ENCODE measurements at places on chromosomes 7 and 10.
A peak's percentile ranks its signal among the peaks of the same experiment; 100 is the strongest.

DNA sequence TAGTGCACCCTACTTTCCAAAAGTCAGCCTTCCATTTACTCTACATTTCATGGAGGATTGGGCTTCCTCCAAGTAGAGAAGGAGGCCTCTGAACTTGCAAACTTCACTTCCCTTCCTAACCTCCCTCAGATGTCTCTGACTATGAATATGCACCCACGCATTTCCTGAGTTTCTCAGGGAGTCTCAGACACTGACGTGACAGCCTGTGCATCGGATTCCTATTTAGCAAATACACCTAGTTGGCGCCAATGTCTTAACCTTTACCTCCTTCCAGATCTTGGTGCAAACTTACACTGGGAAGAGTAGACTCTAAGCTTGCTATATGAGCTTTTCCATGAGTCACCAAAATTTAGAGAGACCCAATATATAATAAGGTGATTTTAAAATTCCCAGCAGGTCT, 920.1 kb upstream of the AUTS2 start:
- DNase-seq: no peak

DNA sequence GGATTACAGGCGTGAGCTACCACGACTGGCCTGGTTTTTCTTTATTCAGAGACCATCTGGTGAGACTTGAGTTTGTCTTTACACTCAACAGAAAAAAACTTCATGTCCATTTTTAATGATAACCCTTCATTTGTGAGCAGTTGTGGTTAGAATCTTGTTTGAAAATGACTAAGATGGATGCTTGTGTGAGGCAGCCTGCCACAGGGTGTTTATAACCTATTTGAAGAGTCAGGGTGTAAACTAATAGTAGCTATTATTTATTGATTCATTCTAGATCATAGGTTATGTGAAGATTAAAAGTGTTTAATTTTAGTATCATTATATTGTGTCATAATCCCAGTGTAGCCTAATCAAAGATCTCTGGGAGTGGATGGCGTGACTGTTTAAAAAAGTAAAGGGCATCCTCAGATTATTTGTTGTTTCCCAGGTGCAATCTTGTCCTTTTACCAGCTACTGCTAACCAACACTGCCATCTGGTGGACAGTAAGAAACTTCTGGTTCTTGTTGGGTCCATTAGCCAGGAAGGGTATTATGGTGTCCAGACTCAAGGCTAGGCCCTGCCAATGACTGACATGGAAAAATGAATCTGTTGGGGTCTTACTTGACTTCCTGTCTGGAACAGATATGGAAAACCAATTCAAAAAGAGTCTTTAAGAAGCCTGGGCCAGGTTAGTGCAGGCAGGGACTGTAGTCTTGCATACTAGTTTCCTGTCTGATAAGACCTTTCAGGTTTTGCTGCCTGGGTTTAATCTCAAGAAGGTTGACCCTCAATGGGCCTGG, 24.9 kb downstream of the NRBF2 start:
- peak; percentile 32 for DNase-seq

DNA sequence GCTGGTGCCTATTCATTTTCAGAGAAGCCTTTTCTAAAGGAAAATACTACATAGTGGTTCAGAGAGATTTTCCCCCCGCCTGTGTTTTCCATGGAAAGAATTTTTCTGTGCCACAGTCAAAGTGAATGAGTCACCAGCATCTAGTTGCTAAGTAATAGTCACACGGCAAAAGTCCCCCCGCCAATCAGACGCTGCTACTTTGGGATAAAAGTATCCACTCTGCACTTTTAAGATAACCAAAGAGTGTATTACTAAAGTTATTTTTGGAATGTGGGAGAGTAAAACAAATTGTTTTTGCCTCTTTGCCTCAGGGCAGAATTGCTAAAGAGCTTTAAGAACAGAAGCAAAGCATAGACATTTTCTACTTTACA, 23.5 kb downstream of the ABLIM1 start:
- no peak for DNase-seq

GRCh38 chr7:102387064-102387463, 9.1 kb upstream of the PRKRIP1 start:
- no peak for DNase-seq

DNA sequence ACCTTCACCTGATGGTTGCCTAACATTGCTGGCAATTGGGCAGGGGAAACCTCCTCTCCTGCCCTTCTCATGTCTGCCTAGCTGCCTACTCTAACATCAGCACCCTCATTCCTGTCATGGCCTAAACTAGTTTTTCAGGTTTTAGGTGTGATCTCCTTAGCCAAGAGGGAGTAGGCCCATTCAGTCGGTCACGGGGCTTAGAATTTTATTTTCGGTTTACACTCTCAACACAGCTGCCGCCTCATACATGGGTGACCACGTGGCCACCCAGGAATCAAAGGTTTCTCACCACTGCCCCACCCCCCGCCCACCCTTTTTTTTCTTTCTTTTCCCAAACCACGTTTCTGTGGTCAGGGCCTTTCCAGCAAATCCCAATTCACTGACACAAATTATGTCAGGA, 97.2 kb downstream of the RALA start:
- DNase-seq: no peak

GRCh38 chr7:81128011-81128410, 209.2 kb upstream of the SEMA3C start:
- DNase-seq: no peak

DNA sequence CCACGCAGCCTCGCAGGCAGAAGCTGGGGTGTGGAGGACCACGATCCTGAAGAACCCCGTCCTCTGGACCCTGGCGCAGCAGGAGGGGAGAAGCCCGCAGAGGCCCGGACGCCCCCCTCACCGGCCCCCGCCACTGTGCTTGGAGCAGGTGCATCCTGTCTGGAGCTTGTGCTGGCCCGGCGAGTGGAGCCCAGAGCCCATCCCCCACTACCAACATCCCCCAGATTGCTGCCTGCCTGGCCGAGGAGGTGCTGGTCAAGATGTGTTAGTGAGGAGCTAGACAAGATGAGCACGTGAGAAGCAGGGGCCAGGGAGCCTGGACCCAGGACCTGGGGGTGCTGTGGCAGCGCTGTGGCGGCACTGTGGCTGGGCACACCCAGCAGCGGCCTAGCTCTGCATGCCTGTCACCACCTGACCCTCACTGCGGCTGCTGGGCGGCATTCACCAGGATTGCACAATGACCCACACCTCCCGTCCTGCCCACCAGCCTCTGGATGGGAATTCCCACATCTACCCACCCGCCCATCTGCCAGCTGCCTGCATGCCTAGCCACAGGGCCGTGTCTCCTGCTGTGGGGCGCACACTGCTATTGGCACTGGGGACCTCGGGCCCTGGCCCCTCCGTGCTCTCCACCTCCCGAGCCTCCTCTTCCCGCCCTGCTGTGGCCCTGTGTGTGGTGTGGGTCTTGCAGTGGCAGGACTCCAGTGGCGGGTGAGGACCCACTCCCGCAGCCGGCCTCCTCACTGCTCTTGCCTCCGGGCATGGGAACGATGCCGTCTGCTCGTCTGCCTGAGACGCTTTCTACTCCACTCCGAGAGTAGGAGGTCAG, 11.8 kb downstream of the GPR146 start:
- DNase-seq: no peak

Measured in GDM1 (cell line).